Nucleus accumbens (tissue), 56 donors: ENCODE measurements at places on chromosomes 5 and 9.

DNA sequence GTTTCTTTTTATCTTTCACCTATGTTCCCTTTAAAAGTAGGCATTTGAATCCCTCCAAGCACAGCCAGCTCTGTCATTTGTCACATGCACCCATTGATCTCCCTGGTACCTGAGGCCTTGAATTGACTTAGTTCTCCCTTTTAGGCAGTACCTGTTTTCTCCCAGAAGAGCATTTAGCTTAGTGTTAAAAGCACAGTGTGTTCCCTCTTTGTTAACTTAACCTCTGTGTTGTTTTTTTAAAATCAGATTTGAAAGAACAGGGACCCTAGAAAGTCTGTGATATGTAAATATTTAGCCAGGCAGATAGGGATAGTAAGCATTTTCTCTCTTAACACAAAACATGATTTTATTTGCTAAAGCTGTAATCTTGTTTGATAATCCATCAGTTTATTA, 113.8 kb upstream of the SPATA31D4 start:
- no peak for DNase-seq

- DNase-seq, result no peak
Observed at GRCh38 chr9:132125361-132125760, 36.5 kb upstream of the NTNG2 start.

- no peak for DNase-seq
Observed at GRCh38 chr5:75707911-75708509, 9.2 kb downstream of the POC5 start.

- no peak for DNase-seq
Observed at GRCh38 chr9:1087120-1087881, 37.1 kb downstream of the DMRT2 start.

DNA sequence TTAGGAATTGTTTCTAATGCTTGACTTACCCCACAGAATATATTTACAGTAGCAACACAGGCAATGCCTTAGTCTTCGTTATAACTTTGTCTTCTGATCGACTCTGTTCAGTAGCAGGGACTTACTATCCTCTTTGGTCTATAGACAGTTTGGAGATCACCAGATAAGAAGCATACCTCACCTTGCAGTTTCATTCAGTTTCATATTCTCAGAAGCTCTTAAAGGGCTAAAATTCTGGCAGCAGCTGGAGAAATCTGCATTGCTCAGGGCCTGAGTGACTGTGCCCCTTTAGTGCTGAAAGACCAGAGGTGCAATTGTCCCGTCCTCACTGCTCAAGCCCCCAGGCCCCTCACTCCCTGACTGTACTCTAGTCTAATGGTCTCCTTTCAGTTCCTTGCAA, 26.0 kb downstream of the ZBTB43 start:
- DNase-seq, result no peak

GRCh38 chr5:62283861-62284260, 22.1 kb upstream of the KIF2A start:
- no peak for DNase-seq

DNA sequence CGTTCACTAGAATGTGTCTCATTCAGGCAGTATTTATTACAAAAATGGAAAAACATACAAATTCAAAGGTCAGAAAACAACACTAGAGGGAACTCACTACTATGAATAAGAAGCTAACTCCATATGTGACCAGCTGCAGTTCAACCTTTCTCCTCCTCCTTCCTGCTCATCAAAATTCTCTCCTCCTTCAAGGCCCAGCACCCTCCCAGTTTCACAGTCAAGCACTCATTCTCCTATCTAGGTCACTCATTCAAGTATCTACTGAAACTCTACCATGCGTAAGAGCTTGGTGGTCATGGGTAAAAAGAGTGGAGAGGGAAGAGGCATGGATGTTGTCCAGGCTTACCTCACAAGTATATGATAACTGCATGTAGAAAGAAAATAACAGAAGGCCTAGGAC, 27.7 kb downstream of the ECPAS start:
- no peak for DNase-seq

- no peak for DNase-seq
Observed at GRCh38 chr5:124927735-124928134, 181.3 kb upstream of the ZNF608 start.

GRCh38 chr9:38318759-38319495, 73.6 kb upstream of the ALDH1B1 start:
- no peak for DNase-seq

DNA sequence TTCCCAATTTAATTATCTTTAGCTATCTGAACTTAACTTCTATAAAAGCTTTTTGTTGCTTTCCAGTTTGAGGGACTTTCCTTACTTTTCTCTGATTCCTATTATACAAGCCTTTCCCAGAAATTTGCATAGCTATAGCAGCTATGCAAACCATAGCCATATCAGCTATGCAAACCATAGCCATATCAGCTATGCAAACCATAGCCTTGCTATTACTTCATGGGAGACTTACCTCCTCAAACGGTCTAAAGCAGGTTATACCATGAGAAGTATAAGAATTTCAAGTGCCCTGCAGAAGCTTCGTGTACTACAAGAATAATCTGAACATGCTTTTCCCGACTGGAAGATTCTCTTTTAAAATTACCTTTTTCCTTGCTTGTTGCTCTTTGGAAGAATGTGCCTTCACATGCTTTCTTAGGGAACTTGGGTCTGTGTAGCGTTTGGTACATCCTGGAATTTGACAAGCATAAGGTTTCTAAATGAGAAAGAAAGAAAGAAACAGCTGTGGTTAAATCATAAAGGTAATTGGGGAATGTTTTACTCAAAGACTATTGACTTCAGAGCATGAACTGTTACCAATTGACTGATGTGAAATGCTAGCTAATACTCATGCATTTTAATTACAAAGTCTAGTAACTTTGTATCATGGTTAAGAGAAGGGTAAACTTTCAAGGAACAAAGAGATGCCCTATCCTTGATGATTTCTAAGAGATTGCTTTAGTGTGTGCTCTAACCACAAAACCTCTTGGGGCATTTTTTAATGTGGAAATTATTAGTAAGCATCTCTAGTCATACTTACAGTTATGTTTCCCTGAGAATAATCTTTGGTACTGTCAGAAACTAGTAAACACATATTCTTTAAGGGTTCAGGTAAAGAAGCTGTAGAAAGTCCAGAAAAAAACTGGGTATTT, 367.6 kb downstream of the GLIS3 start:
- no peak for DNase-seq

- DNase-seq, result no peak
Observed at GRCh38 chr9:68678430-68678829, 26.6 kb upstream of the PIP5K1B start.

DNA sequence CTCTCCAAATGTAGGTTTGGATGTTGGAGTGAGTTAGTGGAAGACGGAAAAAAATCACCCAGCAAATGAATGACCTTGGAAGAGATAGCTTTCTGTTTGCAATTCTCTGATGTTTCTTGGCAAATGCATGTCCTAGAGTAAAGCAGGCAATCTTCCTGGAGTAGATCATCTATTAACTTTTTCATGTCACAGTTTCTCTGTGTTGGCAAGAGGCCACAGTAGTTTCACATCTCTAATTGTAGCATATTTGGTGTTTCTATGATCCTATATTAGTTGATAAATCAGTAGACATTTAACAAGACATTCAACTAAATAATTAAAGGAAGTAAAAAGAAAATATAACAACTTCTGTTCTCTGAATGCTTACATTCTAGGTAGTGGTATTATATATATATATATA, 138.2 kb upstream of the MINAR2 start:
- DNase-seq, result no peak

DNA sequence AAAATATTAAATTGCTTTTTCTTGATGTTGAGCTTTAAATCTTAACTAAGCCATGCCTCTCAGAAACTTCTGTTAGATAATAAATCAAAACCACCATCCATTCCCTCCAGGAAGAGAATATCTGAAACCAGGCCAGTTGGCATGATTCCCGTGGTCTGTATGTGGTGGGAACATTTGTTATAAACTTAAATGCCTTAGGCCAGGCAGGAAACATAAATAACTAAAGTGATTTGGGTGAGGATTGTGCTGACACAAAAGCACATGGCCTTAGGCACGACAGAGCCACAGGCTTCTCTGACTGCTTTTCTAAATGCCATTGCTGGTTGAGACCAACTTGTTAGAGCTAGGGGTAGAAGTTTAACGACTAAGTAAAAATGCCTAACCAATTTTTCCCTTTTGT, 255.9 kb downstream of the GABRG2 start:
- no peak for DNase-seq

DNA sequence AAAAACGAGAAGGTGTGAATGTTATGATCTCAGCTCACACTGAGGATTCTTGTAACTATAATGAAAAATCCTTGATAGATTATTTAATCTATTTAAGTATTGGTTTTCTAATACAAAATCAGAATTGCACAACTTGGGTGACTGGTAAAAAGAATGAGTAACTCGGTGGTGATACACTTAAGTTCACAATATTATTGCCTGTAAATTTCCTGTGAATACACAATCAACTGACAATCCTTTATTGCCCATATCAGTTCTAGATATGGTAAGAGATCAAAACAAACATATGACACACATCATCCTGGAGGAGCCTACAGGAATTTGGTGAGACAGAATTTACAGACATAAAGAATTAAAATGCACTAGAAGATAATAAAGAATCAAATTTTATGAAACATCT, 14.1 kb upstream of the LURAP1L start:
- no peak for DNase-seq

DNA sequence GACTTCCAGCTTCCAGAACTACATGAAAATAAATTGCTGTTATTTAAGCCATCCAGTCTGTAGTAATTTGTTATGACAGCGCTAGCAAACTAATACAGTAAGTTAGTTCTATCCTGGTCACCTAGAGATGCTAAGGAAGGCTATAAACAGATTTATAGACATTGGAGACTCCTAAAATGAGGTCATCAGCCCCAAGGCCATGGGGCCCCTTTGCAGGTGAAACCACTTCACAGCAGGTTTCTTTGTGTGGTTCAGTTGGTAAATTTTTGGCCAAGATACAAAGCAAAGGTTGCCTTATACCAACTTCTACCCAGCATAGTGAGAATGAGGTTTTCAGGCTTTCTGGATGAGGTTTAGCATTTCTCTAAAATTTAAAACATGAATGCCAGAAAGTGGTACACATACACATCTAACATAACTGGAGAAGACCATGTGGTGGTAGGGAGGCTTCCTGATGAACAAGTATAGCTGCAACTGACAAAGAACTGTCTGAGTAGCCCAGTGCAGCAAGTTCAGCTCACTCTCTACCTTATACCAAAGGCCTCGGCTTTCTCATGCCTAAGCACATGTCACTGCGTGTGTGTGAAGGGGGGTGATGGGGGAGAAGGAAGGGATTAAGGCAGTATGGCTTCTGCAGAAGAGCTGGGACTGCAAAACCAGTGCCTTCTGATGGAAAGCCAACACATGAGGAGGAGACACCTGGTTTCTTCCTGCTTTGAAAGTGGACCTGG, 264.6 kb upstream of the TAS2R1 start:
- DNase-seq, result no peak

- DNase-seq, result no peak
Observed at GRCh38 chr9:124820698-124821623, 32.3 kb upstream of the WDR38 start.

DNA sequence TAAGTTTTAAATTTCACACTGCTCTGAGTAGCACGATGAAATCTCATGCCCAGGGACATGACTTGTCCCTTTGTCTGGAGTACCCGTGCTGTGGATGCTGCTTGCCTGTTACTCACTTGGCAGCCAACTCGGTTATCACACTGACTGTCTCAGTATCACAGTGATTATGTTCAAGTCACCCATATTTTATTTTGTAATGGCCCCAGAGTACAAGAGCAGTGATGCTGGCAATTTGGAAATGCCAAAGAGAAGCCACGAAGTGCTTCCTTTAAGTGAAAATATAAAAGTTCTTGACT, 22.8 kb upstream of the SCGB3A2 start:
- DNase-seq, result no peak

GRCh38 chr5:135472141-135472540, 20.0 kb upstream of the TIFAB start:
- DNase-seq, result no peak

DNA sequence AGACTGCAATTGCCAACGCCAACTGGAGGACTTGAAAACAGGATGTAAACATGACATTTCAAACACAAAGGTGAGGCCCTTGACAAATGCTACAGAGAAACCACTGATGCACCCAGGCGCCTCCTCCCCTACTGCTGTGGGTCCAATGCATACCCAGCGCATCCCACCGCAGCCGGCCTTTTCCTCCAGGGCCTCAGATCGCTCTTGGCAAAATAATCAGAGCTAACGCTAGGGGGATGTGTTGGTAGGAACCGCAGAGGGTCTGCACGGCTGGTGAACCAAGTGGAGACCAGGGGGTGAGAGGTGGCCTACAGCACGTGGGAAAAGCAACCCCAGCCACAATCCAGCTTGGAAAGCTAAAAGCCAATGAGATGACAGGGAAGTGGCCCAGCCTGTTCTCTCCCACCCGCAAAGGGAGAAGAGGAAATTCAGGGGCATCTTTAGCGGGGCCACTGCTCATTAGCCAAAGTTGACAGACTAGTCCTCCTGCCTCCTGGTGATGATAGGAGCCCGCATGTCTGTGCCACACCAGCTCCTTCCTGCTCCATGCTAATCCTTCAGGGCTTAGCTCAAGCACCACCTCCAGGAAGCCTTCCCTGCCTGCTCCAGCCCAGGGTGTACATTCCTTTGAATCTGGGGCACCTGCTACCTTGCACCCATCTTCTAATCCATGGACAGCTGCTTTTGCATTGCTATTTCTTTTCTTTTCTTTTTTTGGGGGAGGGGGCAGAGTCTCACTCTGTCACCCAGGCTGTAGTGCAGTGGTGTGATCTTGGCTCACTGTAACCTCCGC, 5.9 kb downstream of the FAM163B start:
- DNase-seq, result no peak

DNA sequence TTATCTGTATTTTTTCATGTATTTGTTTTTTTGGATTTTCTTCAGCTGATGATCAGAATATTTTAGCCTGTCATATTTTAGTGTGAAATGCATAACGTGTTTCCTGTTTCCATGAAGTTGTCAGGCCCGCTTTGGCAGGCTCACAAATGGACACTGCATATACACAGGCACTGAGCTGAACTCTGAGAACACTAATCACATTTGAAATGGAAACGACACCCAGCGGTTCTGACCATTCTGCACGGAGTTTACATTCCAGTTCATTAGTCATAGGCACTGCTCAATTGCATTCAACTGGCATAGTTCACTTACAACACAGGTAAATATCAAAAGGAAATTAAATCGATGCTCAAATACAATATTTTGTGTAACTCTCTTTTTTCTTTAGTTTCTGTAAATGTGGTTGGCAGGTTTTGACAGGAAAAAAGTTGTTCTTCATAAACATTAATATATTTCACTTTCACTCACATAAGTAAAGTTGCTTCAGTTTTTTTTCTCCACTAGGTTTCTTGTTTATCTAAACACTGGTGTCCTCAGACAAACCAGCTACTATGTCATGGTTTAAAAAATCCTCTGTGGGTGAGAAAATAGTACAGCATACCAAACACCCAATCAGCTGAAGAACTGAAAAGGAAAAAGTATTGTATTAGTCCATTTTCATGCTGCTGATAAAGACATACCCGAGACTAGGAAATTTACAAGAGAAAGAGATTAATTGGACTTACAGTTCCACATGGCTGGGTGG, 559.0 kb upstream of the DAP start:
- DNase-seq, result no peak

- DNase-seq, result no peak
Observed at GRCh38 chr5:151578326-151579025, 12.7 kb downstream of the FAT2 start.

GRCh38 chr5:101976933-101977332, 319.2 kb downstream of the SLCO4C1 start:
- DNase-seq, result no peak
